ENCODE measurements at places on chromosomes 6 and 20.

DNA sequence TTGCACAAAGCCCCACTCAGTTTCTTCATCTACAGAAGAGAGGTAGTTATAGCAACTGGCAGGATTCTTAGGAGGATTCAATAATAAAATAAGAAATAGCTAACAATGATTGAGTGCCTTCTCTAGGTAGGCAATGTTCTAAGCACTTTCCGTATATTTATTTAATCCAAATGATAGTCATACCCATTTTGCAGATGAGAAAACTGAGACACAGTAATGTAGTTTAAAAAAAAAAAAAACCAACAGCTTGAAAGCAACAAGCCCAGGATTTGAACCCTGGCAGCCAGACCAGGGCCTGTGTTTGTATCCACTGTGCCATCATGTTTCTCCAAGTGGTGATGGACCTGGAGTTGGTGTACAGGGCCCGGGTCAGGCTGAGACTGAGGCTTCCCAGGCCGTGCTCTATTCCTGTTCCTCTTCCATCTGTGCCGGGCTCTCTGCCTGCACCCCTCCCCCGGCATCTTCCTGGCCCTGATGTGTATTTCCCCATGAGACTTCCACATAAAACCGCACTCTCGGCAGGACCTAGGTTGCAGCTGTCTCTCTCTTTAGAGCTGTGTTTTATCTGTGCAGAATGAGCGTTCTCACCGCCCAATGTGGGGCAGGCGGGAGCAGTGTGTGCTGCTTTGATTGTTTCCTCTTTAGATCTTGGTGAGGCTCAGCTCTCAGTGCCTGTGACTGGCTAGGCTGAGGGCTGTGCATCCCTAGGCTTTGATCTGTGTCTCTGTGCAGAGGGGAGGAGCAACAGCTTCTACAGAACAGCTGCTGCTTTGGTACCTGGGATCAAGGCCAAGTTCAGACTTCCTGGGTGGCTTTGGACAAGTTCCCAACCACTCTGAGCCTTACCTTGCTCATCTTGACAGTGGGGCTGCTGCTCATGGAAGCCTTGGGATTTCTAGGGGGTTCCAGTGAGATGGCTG, 49.5 kb downstream of the TOX2 start:
- peak; percentile 75 for DNase-seq

GRCh38 chr6:134015719-134016557, 36.5 kb downstream of the SLC2A12 start:
- DNase-seq: no peak

- no peak for DNase-seq
Observed at GRCh38 chr20:19026121-19026878, 186.1 kb upstream of the SLC24A3 start.

- DNase-seq: peak; percentile 32
Observed at GRCh38 chr6:88952065-88952704, 11.2 kb downstream of the RNGTT start.

DNA sequence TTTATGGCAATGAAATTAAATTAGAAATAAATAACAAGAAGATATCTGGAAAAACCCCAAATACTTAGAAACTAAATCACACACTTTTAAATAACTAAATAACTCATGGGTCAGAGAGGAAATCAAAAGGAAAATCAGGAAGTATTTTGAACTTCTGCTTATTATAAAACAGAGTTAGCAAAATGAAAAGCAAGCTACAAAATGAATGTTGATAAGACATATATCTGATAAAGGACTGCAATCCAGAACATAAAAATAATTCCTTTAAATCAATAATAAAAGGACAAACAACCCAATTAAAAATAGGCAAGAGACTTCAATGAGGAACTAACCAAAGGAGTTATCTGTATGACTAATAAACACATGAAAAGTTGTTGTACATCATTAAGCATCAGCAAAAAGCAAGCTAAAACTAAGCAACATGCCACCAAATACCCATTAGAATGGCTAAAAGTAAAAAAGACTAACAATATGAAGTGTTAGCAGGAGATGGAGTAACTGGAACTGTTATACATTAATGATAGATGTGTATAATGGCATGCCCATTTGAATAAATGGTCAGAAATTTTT, 38.9 kb upstream of the STMND1 start:
- DNase-seq: no peak

GRCh38 chr20:23509247-23509913, 18.5 kb downstream of the CST8 start:
- DNase-seq: no peak

- no peak for DNase-seq
Observed at GRCh38 chr6:167347226-167347625, 22.3 kb downstream of the TTLL2 start.

All from amniotic epithelial cell (primary cell).